ENCODE measurements at places on chromosomes 4 and X.
A peak's percentile ranks its signal among the peaks of the same experiment; 100 is the strongest.

DNA sequence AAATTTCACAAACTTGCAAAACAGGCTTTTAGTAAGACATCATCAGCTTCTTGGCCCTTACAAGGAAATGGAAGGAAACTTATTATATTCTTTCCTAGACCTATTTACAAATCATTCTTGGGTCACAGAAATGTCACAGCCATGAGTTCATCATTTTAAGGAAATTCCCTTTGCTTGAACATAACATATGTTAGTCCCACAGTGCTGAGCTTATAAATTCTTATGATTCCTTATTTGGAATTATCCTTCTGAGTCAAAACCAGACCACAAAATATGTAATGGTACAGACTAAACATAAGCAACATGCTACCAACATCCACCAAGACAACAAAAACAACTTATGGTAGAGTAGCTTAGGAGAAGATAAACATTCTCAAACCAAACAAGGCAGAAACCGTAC is 236.9 kb upstream of the CTSO start:
- peak; percentile 70 for DNase-seq

DNA sequence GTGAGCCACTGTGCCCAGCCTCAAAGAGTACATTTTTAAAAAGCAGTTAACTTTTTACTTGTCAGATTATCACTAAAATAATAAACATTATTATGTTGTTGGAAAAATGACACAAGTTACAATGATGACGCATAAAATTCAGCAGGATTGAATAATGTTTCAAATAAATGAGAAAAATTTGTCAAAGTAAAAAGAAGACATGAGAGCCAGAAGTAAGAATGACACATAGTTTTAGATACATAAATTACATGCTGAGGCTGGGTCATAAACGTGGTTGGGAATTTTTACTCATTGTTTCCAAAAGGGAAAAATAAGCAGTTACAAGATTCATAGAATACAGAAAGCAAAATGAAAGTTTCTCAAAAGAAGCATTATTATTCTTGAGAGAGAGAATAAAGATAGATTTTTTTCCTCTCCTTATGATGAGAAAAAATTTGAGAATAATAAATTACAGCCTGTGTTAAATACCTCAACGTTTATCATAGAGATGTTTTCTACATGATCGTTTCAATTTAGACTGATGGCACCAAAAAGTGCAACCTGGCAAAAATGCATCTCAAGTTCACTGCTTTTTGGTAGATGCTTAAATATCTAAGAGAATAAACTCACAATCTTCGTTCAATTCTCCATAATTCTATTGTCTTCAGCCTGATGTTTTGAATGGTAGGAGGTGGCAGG is 40.4 kb downstream of the GUCY1B1 start:
- DNase-seq = no peak

GRCh38 chrX:42704454-42704853 is 73.5 kb downstream of the PPP1R2C start:
- DNase-seq = peak; percentile 13

GRCh38 chrX:69564665-69565064 is 51.2 kb upstream of the EDA start:
- DNase-seq = no peak

- no peak for DNase-seq
These were observed 79.5 kb downstream of the KDM6A start for GRCh38 chrX:44952329-44953027.

DNA sequence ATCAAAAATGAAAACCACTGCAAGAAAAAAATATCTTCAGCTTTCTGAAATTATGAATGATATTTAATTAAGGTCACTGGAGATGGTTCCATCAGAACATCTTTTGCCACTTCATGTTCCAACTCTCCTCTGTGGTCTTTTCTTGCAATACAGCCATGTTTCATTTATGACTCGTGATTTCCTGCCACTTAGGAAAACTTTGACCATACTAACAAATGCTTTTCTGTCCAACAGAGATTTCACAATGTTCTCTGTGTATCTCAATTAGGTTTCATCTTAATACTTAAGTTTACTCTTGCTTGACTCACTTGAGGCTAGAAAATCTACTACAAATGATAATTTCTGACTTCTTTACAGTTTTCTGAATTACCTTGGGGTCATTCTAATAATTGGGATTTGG is 330.9 kb downstream of the CXXC4 start:
- DNase-seq = no peak

GRCh38 chrX:40952855-40953254 is 132.4 kb upstream of the USP9X start:
- no peak for DNase-seq

GRCh38 chr4:183256756-183257385 is 63.2 kb downstream of the CLDN22 start:
- no peak for DNase-seq

All from fibroblast of skin of left quadriceps (primary cell).